ENCODE measurements at places on chromosomes 2 and 18.

DNA sequence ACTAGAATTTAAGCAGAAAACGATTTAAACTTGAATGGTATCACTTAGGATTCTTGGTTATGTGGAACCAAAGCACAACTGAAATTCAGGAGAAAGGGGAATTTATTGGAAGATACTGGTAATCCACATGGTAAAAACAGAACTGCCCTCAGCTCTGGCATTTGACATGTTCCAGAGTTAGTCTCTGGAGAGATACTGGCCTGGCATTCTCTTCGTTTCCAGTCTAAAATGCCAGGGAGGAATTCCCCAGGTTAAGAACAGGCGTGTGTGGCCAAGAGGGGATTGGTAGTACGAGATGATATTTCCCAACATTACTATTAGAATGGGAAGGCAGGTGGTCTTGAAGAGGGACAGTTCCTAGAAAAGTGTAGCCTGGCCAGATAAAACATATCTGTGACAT lies 68.5 kb upstream of the TXNDC2 start:
- DNase-seq = no peak

DNA sequence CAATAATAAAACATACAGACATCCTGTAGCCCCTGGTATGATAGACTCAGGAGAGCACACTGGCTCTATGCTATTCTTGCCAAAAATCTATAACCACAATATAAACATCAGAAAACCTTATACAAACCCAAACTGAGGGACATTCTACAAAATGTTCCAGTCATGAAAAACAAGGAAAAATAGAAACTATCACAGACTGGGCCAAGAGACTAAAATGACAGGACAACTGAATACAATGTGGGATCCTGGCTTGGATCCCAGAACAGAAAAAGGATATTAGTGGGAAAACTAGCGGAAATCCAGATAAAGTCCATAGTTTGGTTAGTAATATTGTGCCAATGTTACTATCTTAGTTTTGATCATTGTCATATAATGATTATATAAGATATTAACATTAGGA lies 29.6 kb upstream of the EPAS1 start:
- no peak for DNase-seq

GRCh38 chr2:235095569-235095968 lies 143.8 kb downstream of the SH3BP4 start:
- DNase-seq = no peak

DNA sequence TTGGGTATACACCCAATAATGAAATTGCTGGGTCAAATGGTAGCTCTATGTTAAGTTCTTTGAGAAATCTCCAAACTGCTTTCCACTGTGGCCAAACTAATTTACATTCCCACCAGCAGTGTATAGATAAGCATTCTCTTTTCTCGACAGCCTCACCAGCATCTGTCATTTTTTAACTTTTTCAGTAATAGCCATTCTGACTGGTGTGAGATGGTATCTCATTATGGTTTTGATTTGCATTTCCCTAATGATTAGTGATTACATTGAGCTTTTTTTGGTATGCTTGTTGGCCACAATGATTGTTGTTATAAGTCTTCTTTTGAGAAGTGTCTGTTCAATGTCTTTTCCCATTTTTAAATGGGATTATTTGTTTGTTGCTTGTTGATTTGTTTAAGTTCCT lies 50.4 kb upstream of the EPAS1 start:
- DNase-seq = no peak

GRCh38 chr18:25349131-25349925 lies 2.6 kb downstream of the ZNF521 start:
- DNase-seq = no peak

DNA sequence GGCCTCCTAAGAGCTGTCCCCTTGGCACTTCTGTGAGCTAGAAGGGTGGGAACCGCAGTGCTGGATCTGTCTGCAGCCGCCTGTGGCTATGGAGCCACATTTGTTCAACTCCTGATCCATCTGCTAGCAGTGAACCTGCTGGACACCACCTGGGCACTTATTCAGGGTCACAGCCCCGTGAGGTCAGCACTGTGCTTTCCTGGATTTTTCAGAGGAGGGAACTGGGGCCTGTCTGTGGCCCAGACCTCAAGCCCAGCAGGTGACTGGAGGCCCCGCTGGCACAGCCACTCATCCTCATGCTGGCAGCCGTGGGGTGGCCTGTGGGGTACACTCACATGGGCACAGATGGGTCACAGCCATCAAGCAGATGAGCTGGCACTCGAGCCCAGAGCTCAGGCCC lies 155.3 kb downstream of the TFCP2L1 start:
- no peak for DNase-seq

DNA sequence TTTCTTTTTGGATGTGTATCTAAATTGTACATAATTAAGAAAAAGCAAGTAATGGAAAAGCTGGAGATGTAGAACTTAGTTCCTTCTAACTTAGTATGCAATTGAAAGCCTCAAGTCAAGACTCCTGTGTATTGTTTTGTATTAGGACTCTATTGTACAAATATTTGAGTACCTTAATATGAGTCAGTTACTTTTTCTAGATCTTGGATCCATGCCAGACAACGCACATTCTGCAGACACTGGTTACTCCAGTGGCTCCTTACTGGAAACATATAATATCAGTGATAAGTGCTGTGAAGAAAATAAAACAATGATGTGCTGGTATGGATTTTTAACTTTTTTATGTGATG lies 1.5 kb downstream of the SLC39A10 start:
- no peak for DNase-seq

DNA sequence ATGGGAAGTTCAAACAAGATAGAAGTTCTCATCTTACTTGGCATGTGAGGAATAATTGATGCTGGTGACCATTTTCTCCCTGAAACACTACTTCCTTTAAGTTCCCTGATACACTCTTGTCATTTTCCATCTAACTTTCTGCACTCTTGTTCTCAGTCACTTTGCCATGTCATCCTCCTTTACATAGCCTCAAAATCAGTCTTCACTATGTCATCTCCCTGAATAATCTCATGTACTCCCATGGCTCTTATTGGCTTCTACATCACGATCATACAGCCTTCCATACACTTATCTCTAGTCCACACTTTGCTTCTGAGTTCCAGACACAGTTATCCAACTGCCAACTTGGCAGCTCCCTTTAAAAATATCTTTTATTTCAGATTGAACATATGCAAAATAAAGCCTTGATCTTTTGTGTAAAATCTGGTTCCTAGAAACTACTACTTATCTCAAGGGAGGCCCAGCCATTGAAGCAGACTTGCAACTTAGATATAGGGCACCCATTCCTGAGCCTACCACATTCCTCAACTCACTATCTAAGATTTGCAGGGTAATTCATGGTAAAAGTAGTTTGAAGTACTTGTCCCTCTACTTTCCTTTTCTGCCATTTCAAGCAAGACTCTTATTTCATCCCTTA lies 1070.2 kb upstream of the NXPH2 start:
- no peak for DNase-seq

GRCh38 chr2:14638488-14638887 lies 6.0 kb downstream of the LRATD1 start:
- DNase-seq = no peak

- DNase-seq = peak; percentile 59
Observed at GRCh38 chr2:150520887-150521664, 33.6 kb upstream of the RND3 start.

- no peak for DNase-seq
Observed at GRCh38 chr2:219641390-219642068, 14.1 kb downstream of the SLC4A3 start.

- DNase-seq = no peak
Observed at GRCh38 chr2:179595284-179595683, 266.1 kb downstream of the ZNF385B start.

DNA sequence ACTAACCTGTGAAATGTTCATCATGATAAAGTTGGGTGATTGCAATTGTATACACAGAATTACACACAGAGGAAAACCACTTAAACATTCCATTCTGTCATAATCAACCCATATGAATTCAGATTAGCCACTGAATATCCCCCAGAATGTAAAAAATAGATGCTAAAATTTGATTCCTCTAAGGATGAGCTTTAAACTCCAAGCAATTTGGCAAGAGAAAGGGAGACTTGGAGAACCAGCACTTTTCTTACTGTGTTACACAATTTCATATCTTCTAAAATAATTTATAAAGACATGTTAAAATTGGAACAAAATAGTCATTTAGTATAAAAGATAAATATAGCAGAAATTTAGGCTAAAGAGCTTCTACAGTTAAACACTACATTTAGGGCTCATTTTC lies 146.3 kb upstream of the LMAN1 start:
- no peak for DNase-seq

DNA sequence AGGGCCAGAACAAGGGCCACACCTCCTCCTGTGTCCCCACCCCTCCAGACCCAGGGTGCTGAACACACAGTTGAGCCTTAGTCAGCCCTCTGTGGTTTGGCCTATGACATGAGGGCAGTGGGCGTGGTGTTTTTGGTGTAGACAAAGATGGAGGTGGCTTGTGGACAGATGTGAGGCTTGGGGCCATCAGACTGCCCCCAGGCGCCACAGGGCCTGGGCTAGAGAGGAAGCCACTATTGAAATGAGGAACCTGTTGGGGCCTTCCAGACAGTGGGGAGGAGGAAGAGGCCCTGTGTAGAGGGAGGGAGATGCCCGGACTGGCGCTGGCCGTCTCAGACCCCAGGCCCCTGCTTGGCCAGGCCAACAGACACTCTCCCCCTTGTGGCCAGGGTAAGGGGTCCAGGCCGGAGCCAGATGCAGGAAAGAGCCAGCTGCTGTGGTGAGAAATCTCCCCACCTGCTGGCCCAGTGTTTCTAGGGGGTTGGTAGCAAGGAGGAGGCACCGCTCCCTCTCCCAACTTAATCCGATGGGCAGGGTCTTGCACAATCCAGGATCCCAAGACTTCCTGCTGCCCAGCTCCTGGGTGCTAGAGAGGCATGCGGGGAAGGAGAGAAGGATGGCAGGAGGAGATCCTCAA lies 53.8 kb downstream of the SMAD7 start:
- DNase-seq = no peak

DNA sequence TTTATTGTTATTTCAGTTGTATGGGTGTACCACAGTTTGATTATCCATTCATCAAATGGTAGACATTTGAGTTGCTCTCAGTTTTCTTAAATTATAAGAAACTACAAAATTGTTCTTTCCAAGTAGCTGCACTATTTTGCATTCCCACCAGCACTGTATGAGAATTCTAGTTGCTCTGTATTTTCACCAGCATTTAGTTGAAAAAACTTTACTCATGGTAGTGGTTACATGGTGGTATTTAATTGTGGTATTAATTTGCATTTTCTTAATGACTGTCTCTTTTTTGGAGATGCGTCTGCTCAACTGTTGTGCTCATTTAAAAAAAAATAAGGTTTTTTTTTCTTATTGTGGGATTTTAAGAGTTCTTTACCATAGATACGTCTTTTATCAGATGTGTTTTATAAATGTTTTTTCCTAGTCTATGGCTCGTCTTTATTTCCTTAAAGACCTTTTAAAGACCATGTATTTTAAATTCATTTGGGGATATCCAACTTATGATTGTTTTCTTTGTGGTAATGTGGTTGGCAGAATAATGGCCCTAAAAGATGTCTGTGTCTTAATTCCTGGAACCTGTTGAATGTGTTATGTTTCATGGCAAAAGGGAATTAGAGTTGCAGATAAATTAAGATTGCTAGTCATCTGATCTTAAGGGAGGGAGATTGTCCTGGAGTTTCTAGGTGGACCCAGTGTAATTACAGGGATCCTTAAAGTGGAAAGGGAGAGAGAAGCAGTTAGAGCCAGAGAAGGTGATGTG lies 37.4 kb downstream of the UBE2F start:
- DNase-seq = no peak

DNA sequence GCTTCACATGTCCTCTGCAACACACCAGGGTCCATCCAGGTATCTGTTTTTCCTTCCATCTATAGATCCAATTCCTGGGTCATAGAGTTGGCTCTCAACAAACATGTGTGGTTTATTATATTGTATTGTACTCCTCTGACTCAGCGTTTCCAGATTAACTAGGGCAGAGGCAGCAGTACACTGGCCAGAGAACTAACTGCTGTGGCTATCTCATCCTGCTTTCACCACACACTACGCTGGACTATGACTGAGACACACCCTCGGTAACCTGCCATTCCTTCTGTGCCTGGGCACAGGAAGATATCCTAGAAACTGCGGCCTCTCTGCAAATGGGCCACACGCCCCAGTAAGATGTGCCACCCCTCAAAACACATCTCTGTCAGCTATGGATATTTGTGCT lies 159.8 kb upstream of the STK17B start:
- DNase-seq = peak; percentile 62

GRCh38 chr2:112540906-112541305 lies 1.4 kb upstream of the POLR1B start:
- no peak for DNase-seq

- DNase-seq = peak; percentile 83
Observed at GRCh38 chr18:59742325-59743111, 45.3 kb upstream of the CCBE1 start.
